Activated naive CD4-positive, alpha-beta T cell treated with Interleukin-2 at 50 U/mL for 16 hours (primary cell): ENCODE measurements at places on chromosomes 2 and 18.

DNA sequence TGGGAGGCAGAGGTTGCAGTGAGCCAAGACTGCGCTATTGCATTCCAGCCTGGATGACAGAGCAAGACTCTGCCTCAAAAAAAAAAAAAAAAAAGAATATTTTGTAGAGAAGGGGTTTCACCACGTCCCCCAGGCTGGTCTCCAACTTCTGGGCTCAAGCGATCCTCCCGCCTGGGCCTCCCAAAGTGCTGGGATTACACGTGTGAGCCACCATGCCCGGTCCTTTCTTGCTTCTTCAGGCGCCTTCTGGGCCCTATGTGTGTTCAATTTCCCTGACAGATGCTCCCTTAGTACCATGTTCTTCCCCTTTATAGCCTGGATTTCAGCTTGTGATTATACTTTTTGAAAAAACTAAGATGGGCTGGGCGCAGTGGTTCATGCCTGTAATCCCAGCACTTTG lies 9.8 kb downstream of the ZFP36L2 start:
- DNase-seq: no peak

- DNase-seq: no peak
These were observed 105.2 kb downstream of the GALNT14 start for GRCh38 chr2:31033032-31033431.

DNA sequence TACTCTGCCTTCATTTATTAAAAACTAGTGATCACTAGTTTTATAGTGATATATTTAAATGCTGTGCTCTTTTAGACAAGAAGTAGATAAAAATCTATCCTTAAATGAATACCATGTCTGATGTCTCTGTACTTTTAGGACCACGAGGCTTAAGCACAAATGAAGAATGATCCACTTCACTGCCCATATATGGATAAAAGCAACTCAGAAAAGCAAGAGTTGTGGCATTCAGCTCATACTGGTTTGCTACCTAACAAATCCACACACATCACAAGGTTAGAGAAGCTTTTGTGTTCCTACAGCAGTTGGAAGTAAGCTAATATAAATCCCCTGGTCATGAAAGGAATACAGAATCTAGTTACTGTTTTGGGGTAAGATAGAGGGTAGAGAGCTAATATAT lies 72.7 kb upstream of the LPIN2 start:
- no peak for DNase-seq

DNA sequence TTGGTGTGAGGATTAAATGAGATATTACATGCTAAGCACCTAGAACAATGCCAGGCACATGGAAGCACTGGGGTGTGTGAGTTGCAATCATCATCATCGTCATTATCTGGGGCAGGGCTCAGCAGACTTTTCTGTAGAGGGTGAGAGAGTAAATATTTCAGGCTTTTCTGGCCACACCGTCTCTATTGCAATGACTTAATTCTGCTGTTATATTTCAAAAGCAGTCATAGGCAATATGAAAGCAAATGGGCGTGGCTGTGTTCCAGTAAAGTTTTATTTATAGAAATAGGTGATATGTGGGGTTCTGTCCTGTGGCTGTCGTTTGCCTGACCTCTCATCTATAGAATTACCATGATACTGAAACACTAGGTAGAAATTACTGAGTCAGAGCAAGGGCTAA lies 60.6 kb downstream of the IL1R2 start:
- DNase-seq: no peak

DNA sequence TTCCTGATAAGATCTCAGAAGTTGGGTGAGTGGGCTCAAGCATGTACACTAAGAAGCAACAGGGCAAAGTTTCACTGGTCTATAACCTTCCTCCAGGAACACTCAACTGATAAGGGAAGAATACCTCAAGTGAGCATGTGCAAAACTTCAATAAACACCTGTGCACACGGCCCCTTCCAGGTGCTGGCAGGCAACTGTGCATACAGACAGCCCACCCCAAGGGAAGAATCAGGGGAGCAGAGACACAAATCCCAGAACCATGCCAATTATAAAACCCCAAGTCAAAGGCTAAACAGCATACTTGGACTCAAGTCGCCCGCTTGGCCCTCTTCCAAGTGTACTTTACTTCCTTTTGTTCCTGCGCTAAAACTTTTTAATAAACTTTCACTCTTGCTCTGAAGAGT lies 85.9 kb upstream of the RTN4 start:
- DNase-seq: no peak

DNA sequence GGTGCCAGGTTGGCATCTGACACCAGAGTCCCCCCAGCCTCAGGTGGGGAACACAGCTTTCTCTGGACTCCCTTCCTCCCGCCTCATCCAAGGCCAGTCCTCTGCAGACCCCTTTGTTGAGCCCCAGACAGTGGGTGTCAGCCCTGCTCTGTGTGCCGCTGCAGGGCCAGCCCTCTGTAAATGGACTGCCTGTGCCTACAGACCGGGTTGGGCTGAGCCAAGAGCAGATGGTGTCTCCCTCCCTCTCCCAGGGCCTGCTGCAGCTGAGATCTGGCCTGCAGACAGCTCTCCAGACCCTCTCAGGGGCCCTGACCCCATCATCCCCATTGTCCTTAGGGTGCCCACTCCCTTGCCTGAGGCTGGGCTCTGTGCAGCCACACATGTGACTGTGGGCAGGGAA lies 160.8 kb downstream of the KLHL29 start:
- DNase-seq: no peak

DNA sequence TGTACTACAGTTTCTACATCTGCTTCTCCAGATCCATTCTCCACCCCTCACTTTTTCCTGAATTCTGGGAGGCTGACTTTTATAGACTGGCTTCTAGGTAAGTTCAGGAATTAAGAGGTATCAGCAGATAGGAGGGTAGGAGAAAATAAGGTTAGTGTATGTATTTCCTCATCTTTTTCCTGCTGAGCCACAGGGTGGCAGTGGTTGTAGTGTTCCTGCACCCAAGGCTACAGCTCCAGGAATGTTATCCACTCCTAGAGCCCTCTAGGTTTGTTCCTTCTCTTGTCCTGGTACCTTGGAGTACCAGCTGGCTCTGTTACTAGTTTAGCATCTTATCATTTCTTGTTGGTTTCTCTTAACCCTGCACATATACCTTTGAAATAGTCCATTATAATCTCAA lies 40.7 kb upstream of the C2orf66 start:
- DNase-seq: no peak

- DNase-seq: no peak
These were observed 131.6 kb upstream of the OTX1 start for GRCh38 chr2:62919041-62919440.

GRCh38 chr18:46497129-46497528 lies 159.9 kb downstream of the LOXHD1 start:
- peak; percentile 13 for DNase-seq

GRCh38 chr2:120764991-120765677 lies 29.5 kb downstream of the GLI2 start:
- DNase-seq: no peak

GRCh38 chr2:106982350-106982749 lies 96.4 kb upstream of the ST6GAL2 start:
- no peak for DNase-seq

- DNase-seq: no peak
These were observed 27.1 kb upstream of the PTMA start for GRCh38 chr2:231680992-231681852.

- DNase-seq: no peak
These were observed 498.5 kb upstream of the HS6ST1 start for GRCh38 chr2:128817171-128817570.

GRCh38 chr2:98868548-98869271 lies 67.3 kb downstream of the CRACDL start:
- no peak for DNase-seq

DNA sequence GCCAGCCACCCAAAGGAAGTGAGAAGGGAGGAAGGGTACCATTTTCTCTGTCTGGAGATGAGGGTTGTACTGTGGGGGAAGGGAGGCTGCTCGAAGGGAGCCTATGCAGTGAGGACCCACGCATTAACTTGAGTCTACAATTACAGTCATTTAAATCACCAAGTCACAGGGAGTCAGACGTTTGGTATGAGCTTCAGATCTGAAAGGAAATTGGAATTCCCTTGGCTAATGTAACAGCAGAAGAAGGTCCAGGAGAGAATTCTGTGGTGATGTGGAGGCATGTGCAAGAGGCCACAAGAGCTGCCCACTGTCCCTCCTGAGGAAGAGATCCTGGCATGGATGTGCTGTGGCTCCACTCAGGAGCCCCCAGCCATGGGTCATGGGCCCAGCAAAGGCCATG lies 22.5 kb downstream of the DAPL1 start:
- DNase-seq: no peak

DNA sequence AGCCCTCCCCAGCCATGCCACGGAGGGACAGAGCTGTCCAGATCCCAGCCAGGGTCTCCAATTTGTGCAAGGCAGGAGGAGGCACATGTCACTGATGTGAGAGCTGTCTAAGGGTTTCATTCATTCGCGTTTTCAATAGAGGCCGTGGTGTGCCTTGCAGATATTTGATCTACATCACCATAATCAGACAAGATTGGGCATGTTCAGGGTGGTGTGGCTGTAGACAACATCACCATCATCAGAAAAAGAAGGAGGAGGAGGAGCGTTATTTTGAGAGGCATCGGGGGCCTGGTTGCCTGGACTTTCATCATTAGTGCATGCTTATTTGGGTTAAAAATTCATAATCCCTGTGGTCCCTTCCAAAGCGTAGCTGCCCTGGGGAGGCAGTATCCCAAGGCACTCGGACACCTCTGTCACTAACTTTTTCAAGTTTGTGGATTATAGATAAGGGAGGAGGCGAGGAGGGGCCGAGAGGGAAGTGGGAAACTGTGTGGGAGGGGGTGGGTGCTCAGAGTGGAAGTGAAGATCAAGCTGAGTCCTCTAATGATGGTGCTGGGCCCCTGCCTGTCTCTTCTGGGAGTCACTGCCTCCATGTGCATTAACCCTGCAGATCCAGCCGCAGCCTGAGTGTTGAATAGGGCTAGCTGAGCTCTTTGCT lies 194.1 kb downstream of the CTIF start:
- no peak for DNase-seq

DNA sequence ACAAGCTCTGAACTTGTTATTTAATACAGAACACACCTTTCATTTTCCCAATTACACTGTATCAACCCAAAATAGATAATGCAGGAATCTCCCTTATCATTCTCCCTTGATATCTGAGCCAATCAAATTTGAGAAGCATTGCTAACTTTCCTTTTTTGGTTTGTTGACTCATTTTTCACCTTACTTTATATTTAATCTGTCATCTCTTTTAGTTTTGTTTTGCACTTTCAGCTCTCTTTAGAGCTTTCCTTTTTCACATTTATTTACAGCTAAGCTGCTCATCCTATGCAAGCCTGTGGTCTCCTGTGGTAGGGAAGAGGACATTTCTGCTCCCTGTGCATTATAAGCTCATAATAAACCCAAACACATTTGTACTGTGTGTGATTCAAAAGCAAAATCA lies 50.1 kb downstream of the ITGAV start:
- no peak for DNase-seq

DNA sequence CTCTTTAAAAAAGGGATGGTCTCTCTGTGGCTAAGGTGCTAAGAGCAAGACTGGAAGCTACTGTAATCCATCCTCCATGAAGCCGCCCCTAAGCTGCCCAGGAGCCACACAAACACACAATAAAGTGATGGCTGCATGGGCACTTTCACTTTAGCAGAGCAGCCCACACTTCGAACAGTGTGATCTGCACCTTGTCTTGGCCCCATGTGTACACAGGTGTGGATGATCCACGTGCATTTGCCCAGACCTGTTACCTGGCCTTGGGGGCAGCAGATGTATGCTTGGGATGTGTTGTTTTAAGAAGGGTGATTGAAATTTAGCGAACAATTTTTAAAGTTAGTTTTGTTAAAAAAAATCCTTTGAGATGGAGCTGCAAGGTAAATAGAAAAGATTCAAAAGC lies 39.9 kb downstream of the TMEM178A start:
- DNase-seq: no peak

DNA sequence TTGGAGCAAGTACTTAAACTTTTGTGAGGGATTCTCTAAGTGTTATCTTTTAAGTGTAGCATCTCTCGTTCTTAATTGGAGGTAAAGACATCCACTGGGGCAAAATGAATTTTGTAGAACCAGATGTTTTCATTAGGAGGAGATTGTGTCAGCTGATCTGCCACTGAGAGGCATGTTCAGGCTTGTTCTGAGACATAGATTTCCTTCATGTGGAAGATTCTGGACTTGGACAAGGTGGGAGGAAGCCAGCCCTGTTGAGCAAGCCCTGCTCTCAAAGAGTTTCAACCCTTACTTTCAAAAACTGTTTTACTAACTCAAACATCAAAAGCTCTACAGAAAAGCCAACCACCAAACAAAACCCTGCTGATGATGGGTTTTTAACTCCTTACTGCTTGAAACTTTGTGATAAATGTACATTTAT lies 6.5 kb downstream of the MAP4K4 start:
- peak; percentile 33 for DNase-seq

GRCh38 chr18:27130065-27130630 lies 55.0 kb downstream of the CHST9 start:
- DNase-seq: no peak

DNA sequence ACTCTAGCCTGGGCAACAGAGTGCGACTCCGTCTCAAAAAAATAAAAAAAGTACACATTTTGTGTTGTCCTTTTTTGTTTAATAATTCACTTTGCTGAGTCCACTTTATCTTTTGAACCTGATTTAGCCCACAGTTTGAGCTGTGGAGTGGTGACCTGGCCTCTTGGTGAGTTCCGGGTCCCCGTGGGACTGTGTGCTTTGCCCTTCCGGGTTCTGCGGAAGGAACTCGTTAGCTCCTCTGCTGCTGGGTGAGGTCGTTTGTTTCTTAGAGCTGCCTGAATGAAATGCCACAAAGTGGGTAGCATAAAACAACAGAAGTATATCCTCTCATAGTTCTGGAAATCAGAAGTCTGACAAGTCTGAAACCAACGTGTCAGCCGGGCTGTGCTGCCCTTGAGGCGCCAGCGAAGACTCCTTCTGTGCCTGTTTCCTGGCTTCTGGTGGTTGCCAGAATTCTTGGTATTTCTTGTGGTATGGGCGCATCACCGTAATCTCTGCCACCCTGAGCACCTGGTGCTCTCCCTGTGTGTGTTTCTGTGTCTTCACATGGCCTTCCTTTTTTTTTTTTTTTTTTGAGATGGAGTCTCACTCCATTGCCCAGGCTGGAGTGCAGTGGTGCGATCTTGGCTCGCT lies 3.5 kb downstream of the EFHD1 start:
- no peak for DNase-seq

GRCh38 chr2:213205944-213206343 lies 54.5 kb upstream of the IKZF2 start:
- DNase-seq: no peak

DNA sequence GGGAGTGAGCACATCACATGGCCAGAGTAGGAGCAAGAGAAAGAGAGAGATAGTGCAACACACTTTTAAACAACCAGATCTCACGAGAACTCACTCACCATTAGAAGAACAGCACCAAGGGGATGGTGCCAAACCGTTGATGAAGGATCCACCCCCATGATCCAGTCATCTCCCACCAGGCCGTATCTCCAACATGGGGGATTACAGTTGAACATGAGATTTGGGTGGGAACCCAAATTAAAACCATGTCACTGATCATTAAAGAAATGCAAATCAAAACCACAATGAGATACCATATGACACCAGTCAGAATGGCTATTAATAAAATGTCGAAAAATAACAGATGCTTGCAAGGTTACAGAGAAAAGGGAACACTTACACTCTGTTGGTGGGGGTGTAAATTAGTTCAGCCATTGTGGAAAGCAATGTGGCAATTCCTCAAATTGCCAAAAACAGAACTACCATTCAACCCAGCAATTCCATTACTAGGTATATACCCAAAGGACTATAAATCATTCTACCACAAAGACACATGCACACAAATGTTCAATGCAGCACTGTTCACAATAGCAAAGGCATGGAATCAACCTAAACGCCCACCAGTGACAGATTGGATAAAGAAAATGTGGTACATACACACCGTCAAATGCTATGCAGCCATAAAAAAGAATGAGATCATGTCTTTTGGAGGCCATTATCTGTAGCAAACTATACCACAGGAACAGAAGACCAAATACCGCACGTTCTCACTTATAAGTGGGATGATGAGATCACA lies 137.1 kb downstream of the COL6A3 start:
- DNase-seq: no peak
